ENCODE measurements at places on chromosomes 6 and 20.

DNA sequence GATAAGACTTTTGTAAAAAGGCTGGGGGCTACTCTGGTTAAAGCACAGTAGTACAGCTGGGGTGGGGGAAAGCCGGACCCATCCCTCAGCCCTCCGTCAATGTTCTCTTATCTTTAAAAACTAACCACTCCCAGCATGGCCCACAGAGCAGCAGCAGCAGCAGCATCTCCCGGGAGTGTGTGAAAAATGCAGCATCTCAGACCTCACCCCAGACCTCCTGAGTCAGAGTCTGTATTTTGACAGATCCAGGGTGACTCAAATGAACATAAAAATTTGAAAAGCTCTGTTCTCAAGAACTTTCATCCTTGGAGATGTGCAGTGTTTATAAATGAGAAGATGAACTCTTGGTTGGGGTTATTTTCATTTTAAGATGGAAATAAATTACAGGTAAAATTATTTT, 277.7 kb upstream of the ECI2 start:
- DNase-seq: peak; percentile 64

DNA sequence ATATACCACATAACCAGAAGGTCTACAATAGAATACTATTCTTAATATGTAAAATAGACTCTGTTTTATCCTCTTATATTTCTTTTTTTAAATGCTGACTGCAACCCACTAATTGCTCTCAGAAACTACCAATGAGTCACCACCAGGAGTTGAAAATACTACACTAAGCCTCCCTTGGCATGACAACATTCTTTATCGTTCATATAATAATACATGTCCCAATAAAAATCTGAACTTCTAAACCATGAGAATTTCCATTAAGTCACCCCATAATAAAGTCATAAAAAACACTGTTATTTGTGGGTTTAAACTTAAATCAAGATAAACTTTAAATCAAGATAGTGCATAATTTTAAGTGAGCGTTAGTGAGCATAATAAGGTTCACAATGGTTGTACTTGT, 4.2 kb downstream of the HACE1 start:
- peak; percentile 77 for DNase-seq

DNA sequence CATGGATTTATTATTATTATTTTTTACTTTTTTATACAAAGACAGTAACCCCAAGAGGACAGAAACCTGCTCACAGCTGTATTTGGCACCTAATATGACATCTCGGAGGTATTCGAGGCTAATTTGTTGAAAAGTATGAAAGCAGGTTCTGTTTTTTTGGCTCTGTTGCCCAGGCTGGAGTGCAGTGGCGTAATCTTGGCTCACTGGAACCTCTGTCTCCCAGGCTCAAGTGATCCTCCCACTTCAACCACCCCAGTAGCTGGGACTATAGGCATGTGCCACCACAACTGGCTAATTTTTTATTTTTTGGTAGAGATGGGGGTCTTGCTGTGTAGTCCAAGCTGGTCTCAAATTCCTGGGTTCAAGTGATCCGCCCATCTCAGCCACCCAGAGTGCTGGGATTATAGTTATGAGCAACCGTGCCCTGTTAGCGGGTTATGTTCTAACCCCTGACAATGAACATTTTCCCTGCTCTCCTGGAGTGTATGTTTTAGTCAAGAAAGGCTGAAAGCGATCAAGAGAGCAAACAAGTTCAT, 53.7 kb upstream of the ZNF217 start:
- no peak for DNase-seq

- peak; percentile 38 for DNase-seq
These were observed 27.8 kb downstream of the CMTR1 start for GRCh38 chr6:37460805-37461204.

DNA sequence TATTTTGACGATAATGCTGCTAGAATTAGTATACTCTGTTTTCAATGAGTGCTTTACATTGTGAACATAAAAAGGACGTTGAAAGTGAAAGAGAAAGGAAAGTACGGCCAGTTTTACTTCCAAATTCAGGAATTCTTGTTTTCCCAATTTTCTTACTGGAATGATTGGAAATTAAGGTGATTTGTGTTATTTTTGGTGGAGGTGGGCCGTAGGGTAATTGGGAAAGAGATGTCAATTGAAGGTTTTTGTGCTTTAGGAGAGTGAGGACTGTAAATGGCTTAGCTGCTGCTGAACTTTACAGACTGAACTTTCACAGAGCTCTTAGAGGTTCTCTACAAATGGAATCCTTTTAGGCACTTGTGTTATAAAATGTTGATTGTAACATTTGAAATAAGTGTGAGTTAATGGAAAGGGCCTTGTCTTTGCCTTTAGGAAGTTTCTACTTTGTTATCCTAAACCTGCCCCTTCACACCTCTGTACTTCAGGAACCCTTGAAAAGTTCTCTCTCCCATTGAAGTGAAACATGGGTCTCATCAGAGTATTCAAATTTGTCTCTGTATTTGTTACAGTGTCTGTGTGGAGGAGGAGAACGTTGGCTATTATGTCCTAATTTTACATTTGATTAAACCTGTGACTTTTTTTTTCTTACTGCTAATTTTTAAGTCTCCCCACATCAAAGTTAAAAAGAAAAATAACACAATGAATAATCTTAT, 256.4 kb downstream of the ARID1B start:
- DNase-seq: no peak

GRCh38 chr6:79421001-79421411, 116.2 kb downstream of the LCA5 start:
- peak; percentile 93 for DNase-seq

DNA sequence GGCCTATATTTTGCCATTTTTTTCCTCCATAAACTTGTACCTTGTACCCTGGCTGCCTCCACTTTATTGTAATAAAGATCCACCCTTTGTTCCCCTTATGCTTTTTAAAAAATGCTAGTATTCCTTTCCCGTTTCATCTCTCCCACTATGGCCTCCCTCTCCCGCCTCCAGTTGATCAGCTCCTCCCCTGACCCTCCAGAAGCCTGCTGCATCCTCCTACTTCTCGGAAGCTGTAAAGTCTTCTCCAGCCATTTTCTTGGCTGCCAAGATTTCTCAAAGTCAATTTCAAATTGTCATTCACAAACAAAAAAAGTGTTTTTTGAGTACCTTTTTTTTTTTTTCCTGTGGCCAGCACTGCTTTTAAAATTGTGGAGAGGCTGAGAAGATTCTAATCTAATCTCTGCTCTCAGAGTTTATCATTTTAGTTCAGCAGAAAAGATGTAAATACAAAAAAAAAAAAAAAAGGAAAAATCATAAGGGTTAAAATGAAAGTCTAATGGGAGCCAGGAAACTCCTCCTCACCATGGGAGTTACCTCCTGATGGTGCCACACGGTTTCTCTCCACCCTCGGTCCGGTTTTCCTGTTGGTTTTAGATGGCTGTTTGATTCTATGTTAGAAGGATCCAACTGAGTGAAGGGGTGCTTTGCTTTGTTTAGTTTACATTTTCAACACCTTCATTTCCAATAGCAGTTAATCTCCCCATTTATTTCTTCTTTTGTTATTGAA, 103.0 kb upstream of the KCNK16 start:
- DNase-seq: no peak

DNA sequence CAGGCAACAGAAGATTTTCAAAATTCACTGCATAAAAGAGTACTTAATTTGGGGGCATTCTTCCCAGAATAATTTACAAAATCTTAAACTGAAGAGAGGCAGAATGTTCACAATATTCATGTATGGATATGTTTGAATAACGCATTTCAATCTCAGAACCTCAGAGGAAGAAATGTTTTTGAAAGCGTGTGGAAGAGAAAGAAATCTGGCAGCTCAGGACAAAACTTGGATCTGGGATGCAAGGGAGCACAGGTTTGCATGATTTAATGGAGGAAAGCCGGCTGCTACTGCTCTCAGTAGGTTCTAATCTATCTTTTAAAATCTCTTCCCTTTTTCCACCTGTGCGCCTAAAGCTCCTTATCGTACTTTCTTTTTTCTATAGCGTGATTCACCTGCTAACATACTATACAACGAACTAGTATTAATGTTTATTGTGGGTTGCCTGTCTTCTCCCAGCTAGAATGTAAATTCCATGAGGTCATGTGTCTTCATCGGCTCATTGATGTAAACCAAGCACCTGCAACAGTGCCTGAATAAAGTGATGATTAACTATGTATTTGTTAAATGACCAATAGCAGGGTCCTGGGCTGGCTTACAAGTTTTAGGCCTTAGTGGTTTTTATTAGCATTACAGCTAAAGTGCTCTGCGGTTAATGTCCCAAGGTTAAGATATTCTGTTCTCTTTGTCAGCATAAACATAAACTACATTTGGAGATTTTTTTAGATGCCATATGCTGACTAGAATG, 15.3 kb downstream of the PRL start:
- no peak for DNase-seq

DNA sequence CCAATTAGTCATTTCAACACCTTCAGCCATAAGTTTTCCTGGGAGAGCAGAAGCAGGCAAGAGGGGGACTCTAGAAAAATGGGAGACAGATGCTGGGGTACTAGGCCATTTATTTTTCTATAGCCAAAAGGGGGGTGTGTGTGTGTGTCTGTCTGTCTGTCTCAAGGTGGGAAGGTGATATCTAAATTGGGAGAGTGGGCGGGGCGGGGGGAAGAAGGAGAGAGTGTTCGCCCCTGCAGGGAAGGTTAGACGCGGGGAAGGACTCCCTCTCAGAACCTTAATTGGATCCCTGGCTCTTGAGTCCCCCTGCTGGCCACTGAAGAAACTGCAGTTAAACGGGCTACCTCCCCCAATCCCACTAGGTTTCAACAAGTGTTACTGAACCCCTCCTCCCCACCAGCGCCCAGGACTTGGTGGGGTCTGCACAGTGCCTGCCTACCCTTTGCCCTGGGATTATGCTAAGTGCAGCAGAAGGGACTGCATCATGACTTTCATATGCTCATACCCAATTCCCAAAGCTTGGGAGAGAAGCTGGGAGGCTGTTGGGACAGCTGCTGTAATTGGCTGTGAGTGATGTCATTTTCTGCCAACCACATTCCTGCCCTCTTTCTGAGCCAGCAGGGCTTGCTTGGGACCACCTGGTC, 45.8 kb downstream of the FOXP4 start:
- peak; percentile 47 for DNase-seq

DNA sequence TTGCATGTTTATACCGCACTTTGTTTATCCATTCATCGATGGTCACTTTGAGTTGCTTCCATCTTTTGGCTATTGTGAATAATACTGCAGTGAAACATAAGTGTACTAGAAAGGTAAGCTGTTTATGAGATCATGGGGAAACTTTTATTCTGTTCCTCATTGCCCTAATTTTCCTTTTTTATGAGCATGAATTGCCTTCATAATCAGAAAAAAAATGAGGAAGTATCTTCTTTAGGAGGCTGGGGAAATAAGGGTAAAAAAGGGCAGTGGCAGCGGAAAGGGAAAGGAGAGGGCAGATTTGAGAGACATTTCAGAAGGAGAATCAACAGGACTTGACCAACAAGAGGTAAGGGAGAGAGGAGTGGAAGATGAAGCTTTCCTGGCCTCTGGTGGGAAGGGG, 14.3 kb upstream of the SERINC3 start:
- DNase-seq: no peak

DNA sequence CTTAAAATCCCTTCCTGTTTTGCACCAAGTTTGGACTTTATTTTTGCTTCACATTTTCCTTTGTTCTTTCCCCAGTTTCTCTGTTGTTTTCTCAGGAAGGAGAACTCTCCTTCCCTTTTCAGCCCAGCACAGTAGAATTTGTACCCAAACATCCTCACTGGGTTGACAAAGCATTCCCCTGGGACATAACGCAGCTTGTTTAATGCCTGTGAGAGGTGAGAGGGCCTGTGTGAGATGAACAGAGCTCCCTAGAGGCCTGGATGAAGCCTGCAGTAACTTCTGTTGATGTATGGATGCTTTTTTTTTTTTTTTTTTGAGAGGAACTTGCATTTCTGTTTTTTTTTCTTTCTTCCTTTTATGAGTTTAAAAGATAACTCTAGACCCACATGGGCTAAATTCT, 104.9 kb upstream of the SLC22A23 start:
- DNase-seq: peak; percentile 76

DNA sequence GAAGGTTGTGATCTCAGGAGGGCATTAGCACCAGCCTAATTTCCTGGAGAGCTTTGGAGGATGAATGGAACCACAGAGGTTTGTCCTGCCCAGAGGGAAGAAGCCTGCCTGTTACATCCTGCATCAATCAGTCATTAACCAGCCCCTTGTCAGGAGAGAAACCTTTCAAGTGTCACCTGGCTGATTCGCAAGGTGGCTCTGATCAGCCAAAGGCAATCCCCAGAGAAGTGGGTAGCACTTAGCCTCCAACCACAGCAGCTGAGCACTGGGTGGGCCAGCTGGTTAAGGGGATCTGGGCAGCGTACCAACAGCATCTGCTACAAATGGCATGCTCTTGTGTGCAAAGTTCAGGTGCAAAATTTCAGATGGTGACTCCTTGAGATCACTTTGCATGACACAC, 26.9 kb downstream of the ANKEF1 start:
- DNase-seq: no peak

GRCh38 chr6:44201200-44201599, 15.5 kb upstream of the MYMX start:
- DNase-seq: no peak

GRCh38 chr6:51062166-51062722, 243.6 kb downstream of the TFAP2B start:
- DNase-seq: peak; percentile 16

DNA sequence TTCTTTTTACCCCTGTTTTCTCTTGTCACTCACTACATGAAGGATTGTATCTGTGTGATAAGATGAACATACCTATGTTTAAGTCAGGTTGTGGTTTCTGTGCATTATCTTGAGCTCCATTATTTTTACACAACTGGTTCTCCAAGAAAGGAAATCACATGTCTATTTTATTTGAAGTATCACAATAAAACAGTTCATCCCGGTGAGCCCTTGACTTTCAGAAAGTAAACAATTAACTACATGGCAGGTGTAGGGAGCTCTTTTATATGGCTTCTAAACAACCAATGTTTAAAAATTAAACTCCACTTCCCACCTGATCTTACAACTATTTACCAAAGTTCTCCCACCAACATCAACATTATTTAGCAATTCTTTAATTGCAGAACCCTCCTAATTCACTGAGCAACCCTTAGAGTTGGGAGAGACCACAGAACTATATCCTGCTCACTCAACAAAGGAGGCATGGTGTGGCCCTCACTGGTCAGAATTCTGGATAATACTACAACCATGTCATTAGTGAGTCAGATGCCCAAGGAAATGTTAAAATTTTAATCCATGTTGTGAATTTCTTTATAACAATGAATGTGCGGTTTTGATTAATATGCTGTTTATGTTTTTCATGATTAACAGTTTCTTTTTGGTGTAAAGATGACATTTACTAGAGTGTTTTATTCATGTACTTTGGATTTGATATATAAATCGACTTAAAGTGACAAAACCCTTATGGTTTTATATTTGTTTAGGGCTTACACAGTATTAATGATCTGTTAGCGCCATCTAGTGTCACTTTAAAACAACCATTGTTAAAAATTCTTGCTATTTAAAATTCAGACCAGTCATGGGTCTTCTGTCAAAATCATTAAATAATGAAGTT, 50.0 kb upstream of the SCGN start:
- peak; percentile 61 for DNase-seq

- DNase-seq: no peak
These were observed 668.2 kb downstream of the DHX35 start for GRCh38 chr20:39630215-39630908.

GRCh38 chr6:100952006-100952405, 70.9 kb upstream of the ASCC3 start:
- no peak for DNase-seq

- DNase-seq: no peak
These were observed 37.1 kb downstream of the PPP1R16B start for GRCh38 chr20:38842558-38842981.
